ENCODE measurements at places on chromosomes 3 and 15.

DNA sequence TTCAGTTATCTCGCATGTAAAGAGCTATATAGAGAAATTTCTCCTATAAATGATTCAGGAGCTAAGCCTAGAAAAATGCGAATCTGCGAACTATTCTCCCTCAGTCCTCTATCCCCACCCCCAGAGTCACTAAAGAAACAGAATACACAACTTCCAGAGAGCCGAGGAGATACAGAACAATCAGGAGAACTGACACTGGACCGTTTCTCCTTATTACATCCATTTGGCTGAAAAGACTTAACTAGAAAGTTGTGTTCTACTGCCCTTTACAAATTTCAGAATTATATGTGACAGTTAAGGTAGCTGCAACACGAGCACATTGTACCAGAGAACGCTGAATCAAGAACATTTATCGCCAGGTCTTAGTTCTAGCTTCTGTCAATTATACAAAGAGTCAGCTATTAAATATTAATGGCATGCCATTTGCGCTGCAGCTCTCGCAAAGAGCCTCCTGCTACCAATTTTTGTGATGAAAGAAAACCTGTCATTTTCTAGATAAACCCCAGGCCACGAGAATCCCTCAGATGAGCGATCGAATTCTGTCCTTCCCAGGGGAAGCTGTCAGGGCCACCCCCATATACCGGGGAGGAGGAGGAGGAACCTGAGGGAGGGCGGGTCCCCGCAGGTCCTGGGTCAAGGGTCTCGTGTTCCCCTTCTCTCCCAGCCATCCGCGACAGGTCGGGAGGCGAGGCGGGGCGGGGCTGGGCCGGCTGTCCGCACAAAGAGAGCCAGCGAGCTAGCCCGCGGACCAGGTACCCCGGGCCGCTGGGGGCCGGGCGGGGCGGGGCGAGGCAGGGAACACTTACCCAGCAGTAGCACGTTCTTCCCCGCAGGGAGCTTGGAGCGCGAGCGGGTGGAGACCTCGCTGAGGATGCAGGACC lies 878 bp downstream of the DYNC1LI1 start:
- peak; percentile 9 for DNase-seq

DNA sequence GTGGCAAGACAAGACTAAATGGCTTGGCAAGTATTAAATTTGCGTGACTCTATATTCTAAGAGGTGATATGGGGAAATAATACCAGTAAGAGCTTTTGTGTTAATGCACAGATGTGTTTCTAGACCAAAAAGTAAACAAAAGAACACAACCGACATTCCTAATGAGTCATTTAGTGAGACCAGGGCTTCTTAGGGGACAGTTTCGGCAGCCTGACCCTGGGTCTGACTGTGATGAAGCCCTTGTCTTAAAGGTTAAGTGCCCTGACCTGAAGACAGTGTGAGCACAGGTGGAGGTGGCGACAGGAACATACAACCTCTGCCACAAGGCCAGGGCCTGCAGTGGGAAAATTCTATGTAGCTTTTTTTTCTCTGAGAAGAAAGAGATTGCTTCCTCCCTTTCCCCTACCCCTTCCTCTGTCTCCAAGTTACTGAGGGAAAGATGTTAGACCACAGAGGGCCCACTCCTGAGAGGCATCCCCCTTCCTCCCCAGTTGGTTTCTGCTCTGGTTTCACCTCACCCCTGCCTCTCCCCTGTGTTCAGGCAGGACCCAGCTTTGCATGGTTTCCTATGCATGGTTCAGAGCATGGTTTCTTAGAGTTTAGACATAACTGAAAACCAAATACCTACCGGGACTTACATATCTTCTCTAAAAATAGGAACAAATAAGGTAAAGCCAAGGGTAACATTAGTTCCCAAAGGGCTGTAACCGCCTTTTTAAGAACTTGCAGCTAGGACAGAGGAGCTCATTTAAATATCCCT lies 24.8 kb upstream of the CMTM7 start:
- no peak for DNase-seq

DNA sequence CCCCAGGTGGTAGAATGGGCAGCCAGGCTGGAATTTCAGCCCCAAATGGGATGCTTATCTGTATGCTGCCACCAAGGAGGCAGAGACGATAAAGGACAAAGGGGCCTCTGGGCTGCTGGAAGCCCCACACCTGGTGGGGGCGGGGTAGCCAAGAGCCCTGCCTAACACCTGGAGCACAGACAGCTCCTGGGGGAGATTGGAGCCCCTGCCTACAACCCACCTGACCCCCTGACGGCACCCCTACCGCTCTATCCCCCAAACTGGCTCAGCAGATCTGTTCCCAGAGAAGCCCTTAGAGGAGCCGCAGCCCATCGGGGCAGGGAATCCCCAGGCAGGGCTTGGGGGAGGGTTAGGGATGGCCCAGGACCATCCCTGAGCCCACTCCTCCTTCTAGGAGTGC lies 15.8 kb upstream of the SEMA3F start:
- DNase-seq: no peak

DNA sequence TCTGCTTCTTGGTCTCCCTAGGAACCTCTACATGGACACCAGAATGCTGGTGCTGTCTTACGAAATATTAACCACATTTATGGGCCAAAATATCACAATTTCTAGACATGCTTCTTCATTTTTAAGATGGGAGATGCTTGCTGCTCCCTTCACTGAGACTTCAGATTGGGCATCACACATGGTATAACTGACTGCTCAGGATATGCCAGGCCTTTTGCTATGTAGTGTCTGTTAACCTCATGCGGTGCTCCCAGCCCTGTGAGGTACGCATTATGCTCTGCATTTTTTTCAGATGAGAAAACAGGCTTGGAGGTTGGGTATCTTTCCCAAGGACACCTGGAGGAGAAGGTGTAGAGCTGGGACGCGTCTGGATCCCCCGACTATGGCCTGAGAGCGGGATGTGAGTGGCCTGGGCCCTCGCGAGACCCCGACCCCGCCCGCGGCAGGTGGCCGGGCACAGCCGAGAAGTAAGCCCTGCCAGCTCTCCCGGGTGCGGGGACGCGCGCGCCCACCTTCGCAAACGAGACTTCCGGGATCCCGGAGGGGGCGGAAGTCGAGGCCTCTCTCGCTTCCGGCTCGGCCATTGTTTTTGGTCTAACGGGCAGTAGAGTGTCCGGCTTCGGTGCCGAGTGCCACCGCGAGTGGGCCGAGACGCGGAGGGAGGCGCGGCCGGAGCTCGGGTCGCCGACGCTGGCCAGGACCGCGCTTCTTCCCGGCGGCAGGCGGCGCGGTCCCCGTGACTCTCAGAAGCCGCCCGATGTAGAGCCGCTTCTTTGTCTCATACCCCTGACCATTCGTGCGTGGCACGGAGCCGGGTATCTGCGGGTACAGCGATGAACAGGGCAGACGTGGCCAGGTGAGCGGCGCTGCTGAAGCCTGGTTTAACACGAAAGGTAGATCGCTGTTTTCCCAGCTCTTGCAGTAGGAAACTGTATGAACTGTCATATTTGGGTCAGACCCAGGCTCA lies at the start of gene ZKSCAN7:
Gene ZKSCAN7, plus strand, starts transcription at position 568 of the 967 bp plus-strand sequence. CDS start 1,855 bp downstream, outside the sequence.
- peak; percentile 16 for DNase-seq

DNA sequence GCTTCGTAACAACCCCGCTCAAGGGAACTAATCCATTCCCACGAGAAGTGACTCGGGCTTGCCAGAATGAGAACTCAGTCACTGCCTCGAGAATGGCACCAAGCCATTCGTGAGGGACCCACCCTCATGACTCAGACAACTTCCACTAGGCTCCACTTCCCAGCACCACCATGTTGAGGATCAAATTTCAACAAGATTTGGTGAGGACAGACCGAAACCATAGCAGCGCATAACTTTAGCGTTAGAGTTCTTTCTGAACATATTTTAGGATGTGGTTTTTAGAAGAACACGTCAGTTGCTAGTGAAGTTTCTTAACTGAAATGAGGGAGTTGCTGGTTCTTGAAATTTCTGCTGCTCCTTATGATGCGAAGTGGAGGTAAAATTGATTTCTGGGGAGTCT lies 13.5 kb downstream of the PTPRG start:
- no peak for DNase-seq
